Activated CD8-positive, alpha-beta memory T cell treated with anti-CD3 and anti-CD28 coated beads, Interleukin-2, amount 10 ng/mL, durations not matched to agents 7 days and 5 days (primary cell): ENCODE measurements at places on chromosomes 16 and 17. TPM values are rescaled to one million over a fixed set of nuclear protein-coding genes. Genes with fewer than 3 reads are reported as not detected.

Gene PPM1E
- total RNA-seq: 0.03 TPM

Gene MYO1D
- 12.2 TPM for total RNA-seq

Gene MEAK7
- total RNA-seq: 73.9 TPM

Gene SLC6A4
- total RNA-seq: not detected

Gene CDRT4
- total RNA-seq: 8.4 TPM

Gene FBXL19
- total RNA-seq: 29.2 TPM

Gene AOC2
- 2.4 TPM for total RNA-seq

Gene NATD1
- total RNA-seq: 1.9 TPM

Gene KCNJ2
- total RNA-seq: not detected

Gene HNF1B
- 1.9 TPM for total RNA-seq

Gene IRX5
- not detected for total RNA-seq

Gene KRT222
- total RNA-seq: not detected

Gene TBC1D3
- 3.7 TPM for total RNA-seq

Gene SMCR8
- total RNA-seq: 31.3 TPM

Gene UTS2R
- 0.16 TPM for total RNA-seq

Gene CTRB2
- not detected for total RNA-seq

Gene SOX8
- total RNA-seq: 0.16 TPM

Gene C17orf50
- total RNA-seq: not detected

Gene TNFRSF13B
- not detected for total RNA-seq

Gene KRT33A
- total RNA-seq: not detected

Gene CCL16
- total RNA-seq: not detected

Gene TCAP
- total RNA-seq: 1.1 TPM

Gene SLC16A6
- total RNA-seq: 10.7 TPM

Gene FBXO31
- 38.8 TPM for total RNA-seq

Gene CPHXL2
- total RNA-seq: not detected

Gene CIAO2B
- total RNA-seq: 124 TPM

Gene DNAAF8
- not detected for total RNA-seq

Gene TNK1
- total RNA-seq: 0.61 TPM

Gene FBXO39
- 1.5 TPM for total RNA-seq

Gene PMP22
- not detected for total RNA-seq

Gene HS3ST2
- total RNA-seq: not detected

Gene MFSD11
- 22.6 TPM for total RNA-seq

Gene POLR2C
- 48.6 TPM for total RNA-seq

Gene SLC12A4
- 51.2 TPM for total RNA-seq

Gene MGAT5B
- total RNA-seq: 0.68 TPM

Gene SCIMP
- total RNA-seq: not detected

Gene FN3K
- 1.2 TPM for total RNA-seq

Gene CD300LB
- not detected for total RNA-seq

Gene SMIM36
- not detected for total RNA-seq

Gene WFIKKN1
- 0.23 TPM for total RNA-seq

Gene RNF222
- total RNA-seq: 0.12 TPM

Gene DPEP1
- total RNA-seq: not detected

Gene TP53TG3
- total RNA-seq: not detected

Gene GPR142
- not detected for total RNA-seq

Gene SDR42E2
- not detected for total RNA-seq

Gene KRTAP4-5
- total RNA-seq: not detected

Gene COPS3
- total RNA-seq: 125 TPM

Gene SNRNP25
- 86.6 TPM for total RNA-seq

Gene OTOP2
- not detected for total RNA-seq

Gene ADAM11
- 0.50 TPM for total RNA-seq

Gene CCDC144A
- 3.9 TPM for total RNA-seq

Gene ZP2
- total RNA-seq: not detected

Gene HOXB6
- 1.1 TPM for total RNA-seq

Gene TSPAN10
- total RNA-seq: 0.26 TPM

Gene KDM6B
- 15.5 TPM for total RNA-seq
